ENCODE measurements at places on chromosomes 16 and 17. TPM values are rescaled to one million over a fixed set of nuclear protein-coding genes. Genes with fewer than 3 reads are reported as not detected.

Gene MAP2K4
- 42.5 TPM for total RNA-seq

DNA sequence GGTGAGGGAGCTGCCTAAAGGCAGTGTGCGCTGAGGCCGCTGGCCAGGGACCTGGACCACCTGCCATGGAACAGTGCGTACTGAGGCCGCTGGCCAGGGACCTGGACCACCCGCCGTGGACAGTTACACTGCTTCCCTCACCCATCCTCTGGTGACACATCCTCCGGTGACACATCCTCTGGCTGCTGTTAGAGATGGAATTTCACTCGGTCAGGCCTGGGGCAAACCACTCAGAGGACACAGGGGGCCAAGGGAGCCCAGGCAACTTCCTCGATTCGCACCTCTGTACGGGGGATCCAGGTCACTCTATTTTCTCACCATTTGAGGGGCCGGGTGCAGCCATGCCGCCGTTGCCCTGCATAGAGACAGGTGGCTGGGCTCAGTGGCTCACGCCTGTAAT, 32.4 kb upstream of the RPTOR start:
- peaks cover 18% of the 10 kb centered on the region for H3K4me1 ChIP-seq
- H3K27ac ChIP-seq: no peak overlapping the region
- H3K4me3 ChIP-seq: no peak overlapping the region
- peaks cover 13% of the 10 kb centered on the region for H3K27me3 ChIP-seq

DNA sequence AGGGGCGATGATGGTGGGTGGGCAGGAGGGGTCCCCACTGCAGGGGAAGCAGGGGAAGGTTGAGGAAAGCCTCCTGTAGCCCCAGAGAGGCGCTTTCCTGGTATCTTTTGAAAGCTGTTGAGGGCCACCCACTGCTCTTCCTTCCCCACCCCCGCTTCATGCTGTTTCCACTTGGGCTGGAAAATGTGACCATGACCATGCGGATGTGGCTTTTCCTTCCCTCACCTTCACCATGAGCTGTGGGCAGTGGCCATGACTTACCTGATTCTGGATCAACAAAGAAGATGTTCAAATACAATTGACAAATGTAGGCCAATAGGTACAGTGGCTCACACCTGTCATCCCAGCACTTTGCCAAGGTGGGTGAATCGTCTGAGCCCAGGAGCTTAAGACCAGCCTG, 13.8 kb downstream of the MVP start:
- H3K4me1 ChIP-seq: no peaks in the 10 kb centered on the region
- H3K36me3 ChIP-seq: peaks cover 23% of the 10 kb centered on the region
- no peaks in the 10 kb centered on the region for H3K27me3 ChIP-seq
- no peak for DNase-seq
- H3K4me3 ChIP-seq: no peak overlapping the region

DNA sequence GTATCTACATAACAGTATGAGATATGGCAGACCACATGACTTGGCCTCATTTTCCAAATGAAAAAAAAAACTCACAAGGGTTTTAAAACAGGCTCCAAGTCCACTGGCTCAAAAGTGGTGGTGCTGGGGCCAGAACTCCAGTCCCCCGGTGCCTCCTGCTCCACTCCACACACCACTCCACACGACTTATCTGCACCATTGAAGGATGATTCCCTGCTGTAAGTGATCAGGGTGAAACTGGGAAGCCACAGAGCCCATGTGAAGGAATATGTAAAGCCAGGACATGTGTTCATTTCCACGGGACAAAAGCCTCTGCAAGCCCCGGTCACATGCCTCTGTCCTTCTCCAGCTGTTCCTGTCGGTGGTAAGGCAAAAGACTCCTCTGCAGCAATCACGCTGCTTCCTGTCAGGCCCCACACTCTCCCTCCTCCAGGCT, 97.2 kb downstream of the ZNF18 start:
- no peak overlapping the region for H3K4me3 ChIP-seq
- no peak for DNase-seq
- H3K27ac ChIP-seq: no peak overlapping the region
